ENCODE measurements at places on chromosomes 5 and 9.

GRCh38 chr5:181185560-181185959 lies 19.4 kb downstream of the TRIM7 start:
- no peak for DNase-seq

GRCh38 chr9:127216210-127216887 lies 48.2 kb upstream of the GARNL3 start:
- no peak for DNase-seq

DNA sequence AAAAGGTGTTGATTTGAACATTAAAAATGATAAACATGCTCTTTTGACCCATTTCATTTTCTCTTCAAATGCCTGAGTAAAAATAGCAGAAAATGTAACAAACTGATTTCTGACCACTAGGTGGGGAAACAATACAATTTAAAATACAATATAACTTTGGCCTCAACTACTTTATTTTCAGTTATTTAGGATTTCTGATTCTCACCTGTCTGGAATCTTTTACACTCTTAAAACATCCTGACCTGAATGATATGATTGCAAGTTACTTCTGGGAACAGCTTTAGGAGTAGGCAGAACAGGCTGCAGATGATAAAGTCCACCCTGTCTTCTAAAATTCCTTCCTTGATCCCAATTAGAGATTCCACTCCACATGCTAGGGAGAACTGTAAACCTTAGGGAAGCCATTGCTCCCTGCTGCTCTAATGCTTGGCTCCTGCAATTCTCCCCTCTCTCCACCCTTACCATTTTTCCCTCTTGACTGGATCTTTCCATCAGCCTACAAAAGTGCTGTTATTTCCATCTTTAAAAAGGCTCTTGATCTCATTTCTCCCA lies 70.3 kb downstream of the FYB1 start:
- DNase-seq: no peak

- no peak for DNase-seq
Observed at GRCh38 chr5:154860123-154860522, 1.7 kb downstream of the CNOT8 start.

GRCh38 chr5:6469836-6470235 lies 21.2 kb downstream of the UBE2QL1 start:
- no peak for DNase-seq

- no peak for DNase-seq
Observed at GRCh38 chr9:132087438-132088030, 7.9 kb upstream of the MED27 start.

All from stimulated activated CD8-positive, alpha-beta memory T cell treated with anti-CD3 and anti-CD28 coated beads, Interleukin-4, amount 100 ng/mL, for 1 hour (primary cell).